ENCODE measurements at places on chromosomes 12 and 14.

- no peak for DNase-seq
These were observed 4.3 kb downstream of the HNF1A start for GRCh38 chr12:120982659-120983058.

DNA sequence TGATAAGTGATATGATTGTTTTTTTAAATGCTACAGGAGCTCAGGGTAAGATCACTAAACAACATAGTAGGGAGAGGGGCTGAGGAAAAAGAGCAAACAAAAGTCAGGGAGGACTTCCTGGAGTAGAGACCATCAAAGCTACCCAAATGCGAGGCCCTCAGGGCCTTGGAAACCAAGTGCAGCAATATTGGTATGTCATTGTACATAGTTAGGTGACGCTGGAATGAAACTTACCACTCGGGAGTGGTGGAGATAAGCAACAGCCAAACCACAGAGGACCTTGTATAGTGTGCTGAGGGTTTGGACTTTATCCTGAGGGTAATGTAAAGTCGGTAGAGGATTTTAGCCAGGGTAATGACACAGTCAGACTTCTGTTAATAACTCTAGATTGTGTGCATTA is 13.8 kb downstream of the KITLG start:
- no peak for DNase-seq

GRCh38 chr12:108308395-108309085 is 30.6 kb downstream of the CMKLR1 start:
- DNase-seq, result no peak

- no peak for DNase-seq
These were observed 28.7 kb upstream of the SOS2 start for GRCh38 chr14:50260072-50260471.

GRCh38 chr12:11158885-11159444 is 12.0 kb upstream of the SMIM10L1 start:
- DNase-seq, result no peak

DNA sequence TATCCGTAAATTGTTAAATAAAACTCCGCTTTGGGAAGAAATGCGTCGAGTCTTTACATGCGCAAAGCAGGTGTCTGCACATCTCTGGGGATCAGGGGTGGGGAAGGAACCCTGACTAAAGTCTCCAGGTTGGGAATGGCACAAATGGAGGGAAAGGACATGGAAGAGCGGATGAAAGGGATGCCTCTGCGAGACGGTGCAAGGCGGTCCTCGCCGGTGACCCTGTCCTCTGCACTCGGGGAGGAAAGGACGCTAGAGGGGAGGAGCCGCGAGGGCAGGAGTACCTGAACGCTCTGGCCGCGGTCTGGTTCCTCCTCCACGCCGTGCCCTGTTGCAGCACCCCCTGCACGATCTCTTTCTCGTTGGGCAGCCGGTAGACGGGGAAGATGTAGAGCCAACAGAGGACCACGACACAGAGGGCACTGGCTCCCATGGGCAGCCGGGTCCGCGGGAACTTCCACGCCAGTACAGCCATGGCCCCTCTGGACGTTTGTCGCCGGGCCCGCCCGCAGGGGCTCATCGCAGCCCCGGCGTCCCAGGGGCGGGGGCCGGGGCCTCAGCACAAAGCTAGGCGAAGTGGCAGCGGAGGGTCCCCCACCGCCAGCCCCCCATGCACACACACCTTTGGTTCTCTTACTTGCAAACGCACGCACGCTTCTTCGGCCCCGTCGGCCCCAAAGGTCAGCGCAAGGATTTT is 646 bp downstream of the ST8SIA1 start:
- DNase-seq, result peak; percentile 21

GRCh38 chr14:53634793-53635192 is 321.8 kb downstream of the BMP4 start:
- no peak for DNase-seq

Measured in CD4-positive, alpha-beta T cell treated with Interleukin-15 for 4 hours (primary cell).